ENCODE measurements at places on chromosomes 4 and X. TPM values are rescaled to one million over a fixed set of nuclear protein-coding genes. Genes with fewer than 3 reads are reported as not detected.

- no peak for DNase-seq
Observed at GRCh38 chr4:2995546-2996265, 32.3 kb downstream of the GRK4 start.

DNA sequence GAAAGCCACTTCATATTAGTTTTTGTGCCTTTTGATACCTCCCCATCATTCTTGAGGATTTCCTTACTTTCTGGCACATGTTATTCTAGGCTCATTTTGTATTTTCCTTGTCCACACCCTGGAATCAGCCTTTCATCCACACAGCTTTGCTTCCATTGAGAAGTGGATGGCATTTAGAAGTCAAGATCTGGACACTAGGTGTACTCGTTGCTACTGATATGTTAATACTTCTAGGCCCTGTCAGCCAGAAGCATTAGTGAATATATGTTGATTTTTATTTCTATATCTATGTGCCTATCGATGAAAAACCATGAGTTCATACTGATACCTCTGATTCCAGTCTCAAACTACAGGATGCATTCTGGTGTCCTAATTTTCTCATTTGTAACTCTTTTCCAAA is 73.2 kb downstream of the ARHGAP24 start:
- peak; percentile 21 for DNase-seq

- DNase-seq, result peak; percentile 55
Observed at GRCh38 chr4:16952462-16952871, 54.0 kb upstream of the LDB2 start.

The FDCSP gene
- not detected for total RNA-seq

Measured in fibroblast of lung (primary cell).